ENCODE measurements at places on chromosomes 2 and 18. TPM values are rescaled to one million over a fixed set of nuclear protein-coding genes. Genes with fewer than 3 reads are reported as not detected.

- H3K4me3 ChIP-seq = no peak overlapping the region
- H3K4me1 ChIP-seq = no peaks in the 10 kb centered on the region
- H3K27ac ChIP-seq = no peak overlapping the region
Observed at GRCh38 chr2:101230541-101231001, 22.1 kb upstream of the CNOT11 start.

DNA sequence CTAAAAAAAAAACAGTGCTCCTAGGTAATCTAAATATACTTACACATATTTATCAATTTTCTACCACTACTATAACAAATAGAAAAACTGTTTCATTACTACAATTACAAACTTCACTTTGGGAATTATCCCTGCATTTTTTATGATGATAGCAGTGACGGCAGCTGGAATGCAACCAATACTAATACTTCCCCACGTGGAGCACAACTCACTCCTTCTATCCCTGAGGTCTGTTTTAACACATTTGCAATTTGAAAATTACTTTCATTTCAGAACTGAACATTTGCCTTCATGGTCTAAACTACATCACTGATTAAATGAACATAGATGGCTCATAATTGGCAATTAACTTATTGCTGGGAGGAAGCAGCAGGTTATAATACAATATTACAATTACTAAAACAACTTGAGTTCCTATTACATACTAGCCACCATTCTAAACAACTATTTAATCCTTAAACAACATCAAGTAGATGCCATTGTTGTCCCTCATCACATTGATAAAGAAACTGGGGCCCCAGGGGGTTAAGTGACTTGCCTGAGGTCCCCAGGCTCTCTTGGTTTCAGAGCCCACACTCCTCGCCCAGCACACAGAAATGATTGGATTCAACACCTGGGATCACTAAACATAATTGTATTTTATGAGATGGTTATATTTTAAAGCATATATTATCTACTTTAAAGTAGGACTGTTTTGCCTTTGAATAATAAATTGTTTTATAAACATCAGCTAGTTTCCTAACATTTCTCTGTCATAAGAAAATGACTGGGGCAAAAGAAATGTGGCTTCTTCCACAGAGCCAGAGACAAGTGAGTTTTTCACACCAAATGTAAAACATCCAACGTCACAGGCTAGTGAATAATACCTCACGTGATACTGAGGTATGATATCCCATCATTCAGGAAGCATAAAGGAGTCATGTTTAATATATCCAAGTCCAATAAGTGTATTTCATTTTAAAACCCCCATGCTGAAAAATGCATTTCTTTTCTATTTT lies 6.2 kb downstream of the COLEC12 start:
- H3K36me3 ChIP-seq = no peaks in the 10 kb centered on the region
- H3K27ac ChIP-seq = no peak overlapping the region
- no peak overlapping the region for H3K4me3 ChIP-seq
- DNase-seq = no peak
- no peaks in the 10 kb centered on the region for H3K4me1 ChIP-seq
- H3K27me3 ChIP-seq = peaks cover 19% of the 10 kb centered on the region

GRCh38 chr2:145095641-145096435 lies 575.9 kb upstream of the ZEB2 start:
- H3K36me3 ChIP-seq = no peaks in the 10 kb centered on the region
- no peaks in the 10 kb centered on the region for H3K4me1 ChIP-seq
- DNase-seq = no peak
- H3K27ac ChIP-seq = no peak overlapping the region
- no peak overlapping the region for H3K4me3 ChIP-seq

Gene FZD7
- total RNA-seq = 1.1 TPM

Gene EIF2AK2
- total RNA-seq = 42.9 TPM

Measured in activated T-cell treated with anti-CD3 and anti-CD28 coated beads, Interleukin-2, amount 50 U/mL, for 72 hours (primary cell).